ENCODE measurements at places on chromosomes 1 and 21.

DNA sequence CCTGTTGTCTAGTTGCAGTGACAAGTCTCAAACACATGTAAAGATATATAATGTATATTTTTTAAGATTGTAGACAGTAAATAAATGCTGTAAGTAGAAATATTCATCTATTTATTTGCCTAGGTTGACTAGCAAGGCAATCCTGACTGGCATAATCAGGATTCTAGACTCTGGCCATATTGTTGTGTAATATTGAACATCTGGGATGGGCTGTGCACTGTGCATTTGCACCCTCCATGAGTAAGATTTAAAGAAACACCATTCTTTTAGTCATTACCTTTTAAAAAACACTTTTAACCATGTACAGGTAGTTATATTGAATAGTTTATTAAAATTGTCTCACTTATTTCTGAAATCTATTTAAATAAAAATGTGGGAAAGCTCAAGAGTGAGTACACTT, 32.4 kb downstream of the RASAL2 start:
- no peak for DNase-seq

DNA sequence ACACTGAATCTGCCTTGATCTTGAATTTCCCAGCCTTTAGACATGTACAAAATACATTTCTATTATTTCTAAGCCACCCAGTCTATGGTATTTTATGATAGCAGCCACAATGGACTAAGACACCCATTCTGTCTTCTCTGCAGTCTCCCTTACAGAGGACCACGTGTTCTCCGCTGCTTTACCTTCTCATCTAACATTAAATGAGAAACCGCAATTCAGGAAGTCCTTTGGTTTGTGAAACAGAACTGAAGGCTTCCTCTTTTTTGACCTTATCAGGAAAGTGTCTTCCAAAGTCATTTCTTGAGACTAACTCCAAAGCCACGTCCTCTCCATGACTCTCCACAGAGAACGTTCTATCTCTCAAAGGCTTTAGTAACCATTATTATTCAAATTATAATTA, 560.1 kb downstream of the OMA1 start:
- no peak for DNase-seq

GRCh38 chr1:205339197-205339702, 17.5 kb downstream of the KLHDC8A start:
- no peak for DNase-seq

GRCh38 chr1:10386761-10387676, 11.8 kb upstream of the PGD start:
- no peak for DNase-seq

DNA sequence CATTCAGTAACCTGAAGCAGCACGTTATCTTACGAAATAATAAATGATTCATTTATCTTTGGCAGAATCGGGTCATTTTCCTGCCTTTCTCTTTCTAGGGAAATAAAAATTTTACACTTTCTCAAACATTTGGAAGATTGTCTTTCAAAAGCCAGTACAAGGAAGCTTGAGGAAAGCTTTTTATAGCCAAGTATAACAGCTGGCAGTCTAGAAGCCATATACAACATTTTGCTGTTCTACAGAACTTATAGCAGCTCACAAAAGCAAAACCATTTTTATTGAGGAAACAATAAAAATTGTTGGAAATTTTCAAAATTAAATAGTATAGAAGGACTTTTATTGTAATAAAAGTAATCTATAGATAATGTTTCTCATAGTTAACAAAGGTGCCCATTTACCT, 448.6 kb downstream of the SMYD3 start:
- DNase-seq: no peak

DNA sequence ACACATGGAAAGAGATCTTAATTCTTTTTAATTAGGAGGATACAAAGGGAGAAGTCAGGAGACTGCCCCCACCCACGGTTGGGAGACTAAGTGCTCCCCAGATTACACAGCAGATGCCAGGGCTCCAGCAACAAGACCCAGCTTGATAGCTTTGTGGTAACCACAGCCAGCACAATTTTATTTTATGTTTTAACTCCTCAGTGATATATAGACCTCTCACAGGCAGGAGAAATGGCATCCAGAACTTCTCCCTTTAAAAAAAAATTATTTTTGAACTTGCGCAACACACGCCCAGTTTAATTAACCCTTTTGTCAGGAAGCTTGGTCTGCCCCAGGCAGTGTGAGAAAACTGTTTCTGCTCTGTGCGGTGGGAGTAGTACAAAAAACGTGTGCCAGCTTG, 62.6 kb upstream of the ACOT11 start:
- no peak for DNase-seq
